ENCODE measurements at places on chromosomes 1 and 21.

GRCh38 chr1:221510793-221511503 lies 230.9 kb downstream of the DUSP10 start:
- DNase-seq = no peak

- DNase-seq = no peak
These were observed 82.7 kb downstream of the LPAR3 start for GRCh38 chr1:84810343-84810742.

GRCh38 chr1:187408212-187409004 lies 579.7 kb downstream of the PLA2G4A start:
- no peak for DNase-seq

DNA sequence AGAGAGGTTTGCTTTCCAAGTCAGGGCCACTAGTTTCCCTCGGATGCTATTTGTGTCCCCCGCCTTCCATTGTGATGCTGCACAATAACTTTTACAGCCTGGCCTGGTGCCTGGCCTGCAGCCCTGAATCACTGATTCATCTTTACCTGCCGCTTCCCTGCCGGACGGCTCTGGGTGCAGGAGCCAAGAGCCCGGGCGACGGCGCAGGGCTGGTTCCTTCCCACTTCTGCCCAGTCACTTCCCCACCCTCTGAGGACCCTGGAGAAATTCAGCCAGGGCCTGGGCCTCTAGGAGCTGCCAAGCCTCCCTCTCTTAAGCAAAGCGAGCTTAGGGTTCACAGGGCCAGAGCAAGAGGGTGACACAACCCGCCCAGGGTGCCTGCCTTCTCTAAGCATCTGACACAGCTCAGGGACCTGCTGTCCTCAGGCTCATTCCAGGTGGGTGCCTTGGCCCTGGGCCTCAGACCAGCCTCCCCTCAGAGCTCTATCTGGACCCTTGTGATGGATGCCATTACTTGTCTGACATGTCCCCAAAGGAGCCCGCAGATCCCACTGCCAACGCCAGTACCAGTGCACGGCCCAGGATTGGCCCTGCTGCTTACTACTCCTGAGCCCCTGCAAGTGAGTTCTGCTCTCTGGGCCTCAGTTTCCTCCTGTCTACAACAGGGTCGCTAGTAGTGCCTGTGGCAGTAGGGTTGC lies 381.0 kb upstream of the VAMP3 start:
- no peak for DNase-seq

DNA sequence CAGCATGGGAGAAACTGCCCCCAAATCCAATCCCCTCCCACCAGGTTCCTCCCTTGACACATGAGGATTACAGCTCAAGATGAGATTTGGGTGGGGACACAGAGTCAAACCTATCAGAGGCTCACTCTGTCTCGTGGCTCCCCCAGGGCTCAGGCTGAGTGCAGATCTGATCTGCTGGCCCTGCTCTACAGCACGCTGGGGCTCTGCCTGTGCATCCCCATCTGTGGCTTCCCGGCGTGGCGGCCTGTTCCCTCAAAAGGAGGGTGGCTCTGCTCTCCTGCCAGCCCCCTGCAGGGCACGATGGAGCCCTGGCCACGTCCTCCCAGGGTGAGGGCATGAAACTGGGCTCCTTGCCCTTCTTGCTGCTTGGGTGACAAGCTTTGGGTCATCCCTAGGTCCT lies 19.8 kb upstream of the SMYD3 start:
- DNase-seq = no peak

DNA sequence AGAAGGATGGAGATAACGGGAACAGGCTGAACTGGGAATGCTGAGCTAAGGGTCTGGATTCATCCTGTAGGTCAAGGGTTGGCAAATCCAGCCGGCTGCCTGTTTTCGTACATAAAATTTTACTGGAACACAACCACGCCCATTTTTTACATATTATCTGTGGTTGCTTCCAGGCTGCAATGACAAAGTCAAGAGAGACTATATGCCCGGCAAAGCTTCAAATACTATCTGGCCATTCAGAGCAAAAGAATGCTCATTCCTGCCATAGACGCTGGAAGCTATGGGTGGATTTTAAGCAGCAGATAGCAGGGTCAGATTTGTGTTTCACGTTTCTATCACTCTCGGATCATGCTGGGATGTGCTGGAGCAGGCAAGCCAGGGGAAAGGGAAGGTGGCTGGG lies 137.9 kb upstream of the EDN2 start:
- DNase-seq = no peak
